ENCODE measurements at places on chromosomes 6 and 20.

GRCh38 chr20:51745804-51746203 is 22.4 kb downstream of the ATP9A start:
- no peak for DNase-seq

GRCh38 chr6:124524491-124525200 is 437.6 kb upstream of the RNF217 start:
- DNase-seq, result no peak

- DNase-seq, result no peak
Measured at GRCh38 chr6:169174516-169175359, 78.9 kb downstream of the THBS2 start.

- no peak for DNase-seq
Measured at GRCh38 chr20:38673725-38674091, 50.6 kb upstream of the SLC32A1 start.

DNA sequence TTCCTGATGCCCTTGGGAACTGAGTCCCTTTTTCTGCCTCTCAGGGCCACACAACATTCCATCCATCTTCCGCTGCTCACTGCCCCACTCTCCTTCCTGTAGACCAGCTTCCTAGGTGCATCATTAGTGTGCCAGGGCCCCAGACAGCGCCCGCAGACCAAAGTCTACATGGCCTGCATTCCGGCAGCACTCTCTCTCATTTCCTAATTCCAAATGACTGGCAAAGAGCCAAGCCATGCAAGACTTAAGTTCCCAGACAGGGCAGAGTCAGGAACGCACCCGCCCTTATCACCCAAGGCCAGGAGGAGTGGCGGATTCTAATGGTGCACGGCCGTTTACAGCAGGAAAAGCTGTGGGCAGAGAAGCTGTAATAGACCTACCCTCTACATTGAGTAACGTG is 159.8 kb upstream of the ARID1B start:
- no peak for DNase-seq

GRCh38 chr6:54291146-54291545 is 17.1 kb upstream of the TINAG start:
- DNase-seq, result no peak

DNA sequence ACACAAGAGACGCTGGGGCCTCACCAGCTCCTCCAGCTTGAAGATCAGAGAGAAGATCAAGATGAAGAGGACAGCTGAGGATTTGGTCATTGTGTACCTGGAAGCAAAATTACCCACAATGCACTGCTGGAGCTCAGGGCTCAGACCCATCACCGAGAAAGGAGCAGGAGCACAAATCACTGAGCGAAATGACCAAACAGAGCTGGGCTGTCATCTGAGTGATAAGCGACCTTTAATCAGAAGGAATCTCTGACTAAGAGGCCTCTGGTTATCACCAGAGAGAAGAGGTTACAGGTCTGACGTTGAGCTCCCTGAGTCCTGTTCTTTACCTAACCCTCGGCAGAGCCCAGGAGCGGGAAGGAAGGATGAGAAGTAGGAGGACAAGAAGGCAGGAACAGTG is 47.5 kb upstream of the CDH22 start:
- DNase-seq, result no peak

GRCh38 chr6:149026530-149026942 is 279.7 kb downstream of the UST start:
- DNase-seq, result no peak

GRCh38 chr20:47389867-47390347 is 33.4 kb upstream of the ZMYND8 start:
- DNase-seq, result no peak

DNA sequence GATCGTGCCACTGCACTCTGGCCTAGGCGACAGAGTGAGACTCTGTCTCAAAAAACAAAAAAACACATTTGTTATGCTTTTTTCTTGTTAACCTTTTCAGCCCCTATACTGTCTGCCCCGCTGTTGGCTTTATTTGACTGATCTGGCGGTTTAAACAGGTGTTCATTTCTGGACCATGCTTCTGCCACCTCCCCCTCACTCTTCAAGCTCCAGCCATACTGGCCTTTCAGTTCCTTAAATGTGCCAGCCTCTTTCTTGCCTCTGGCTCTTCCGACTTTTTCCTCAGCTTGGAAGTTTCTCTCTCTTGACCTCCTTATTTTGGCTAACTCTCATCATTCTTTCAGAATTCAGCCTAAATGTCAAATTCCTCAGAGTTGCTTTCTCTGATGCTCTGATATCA is 35.2 kb upstream of the TXLNB start:
- DNase-seq, result no peak

DNA sequence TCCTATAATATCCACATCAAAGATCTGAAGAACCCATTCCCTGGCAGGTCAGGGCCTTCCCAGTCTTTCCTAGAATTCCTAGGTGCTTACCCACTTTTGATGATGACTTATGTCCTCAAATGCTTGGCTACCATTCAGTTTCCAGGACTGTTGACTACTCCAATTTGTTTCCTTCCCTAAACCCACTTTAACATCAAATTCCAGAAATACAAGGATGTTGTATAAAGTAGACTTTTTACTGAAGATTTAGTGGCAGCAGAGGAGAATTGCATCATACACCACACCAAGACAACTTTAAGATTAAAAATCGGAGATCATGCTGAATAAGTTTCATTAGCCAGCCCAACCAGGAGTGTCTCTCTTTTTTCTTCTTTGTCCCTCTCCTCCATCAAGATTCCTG is 203.3 kb upstream of the LAMP5 start:
- no peak for DNase-seq

DNA sequence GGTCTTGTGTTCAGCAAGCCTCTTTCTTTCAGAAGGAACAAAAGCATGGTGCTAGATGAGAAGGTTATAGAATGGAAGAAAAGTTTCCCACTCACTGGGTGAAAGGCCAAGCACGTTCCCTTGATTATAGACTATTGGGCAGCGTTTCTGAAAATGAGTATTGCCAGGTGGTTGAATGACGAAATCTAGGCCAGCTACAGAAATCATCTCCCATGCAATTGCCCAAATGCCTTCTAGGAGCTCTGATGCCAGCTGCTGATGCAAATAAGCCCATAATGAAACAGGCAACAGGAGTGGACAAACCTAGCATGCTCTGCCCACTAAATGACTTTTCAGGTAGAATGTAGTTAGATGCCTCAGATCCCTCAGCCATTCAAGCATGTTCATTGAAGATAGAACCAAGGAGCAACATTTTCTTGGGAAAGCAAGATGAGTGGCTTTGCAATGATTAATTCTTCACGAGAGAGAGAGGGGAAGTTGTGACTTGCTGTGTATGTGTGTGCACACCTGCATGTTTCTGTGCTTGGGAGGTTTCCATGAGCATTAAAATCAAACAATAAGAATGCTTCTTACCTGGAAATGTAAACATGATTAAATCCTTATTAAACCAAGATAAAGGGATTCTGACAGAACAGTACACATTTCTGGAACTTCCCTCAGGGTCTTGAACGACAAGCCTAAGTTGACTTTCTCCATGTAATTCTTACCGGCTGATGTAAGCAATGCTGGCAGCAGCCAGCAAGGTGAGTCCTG is 43.6 kb downstream of the ADTRP start:
- DNase-seq, result no peak

- no peak for DNase-seq
Measured at GRCh38 chr6:72413884-72414283, 208.0 kb upstream of the KCNQ5 start.

DNA sequence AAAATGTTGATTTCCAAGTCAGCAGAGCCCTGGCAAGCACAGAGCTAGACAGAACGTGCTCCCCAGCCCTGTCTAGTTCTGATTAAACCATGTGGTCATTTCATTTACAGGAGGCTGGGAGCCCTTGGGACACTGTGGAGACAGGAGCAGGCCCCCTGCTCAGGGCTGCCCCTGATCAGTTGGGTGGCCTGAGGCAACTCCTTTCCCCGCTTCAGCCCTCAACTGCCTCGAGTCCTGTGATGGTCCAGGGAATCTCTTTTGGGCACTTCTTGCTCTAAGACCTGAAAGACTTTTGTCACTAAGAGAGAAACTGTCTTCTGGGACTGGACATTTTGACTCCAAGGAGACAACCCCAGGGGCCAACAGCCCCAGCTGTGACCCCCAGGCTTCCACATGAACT is 13.5 kb downstream of the DYNLRB1 start:
- no peak for DNase-seq

Data from activated T-cell treated with anti-CD3 and anti-CD28 coated beads for 4 hours (primary cell).